ENCODE measurements at places on chromosomes 1 and 21.

DNA sequence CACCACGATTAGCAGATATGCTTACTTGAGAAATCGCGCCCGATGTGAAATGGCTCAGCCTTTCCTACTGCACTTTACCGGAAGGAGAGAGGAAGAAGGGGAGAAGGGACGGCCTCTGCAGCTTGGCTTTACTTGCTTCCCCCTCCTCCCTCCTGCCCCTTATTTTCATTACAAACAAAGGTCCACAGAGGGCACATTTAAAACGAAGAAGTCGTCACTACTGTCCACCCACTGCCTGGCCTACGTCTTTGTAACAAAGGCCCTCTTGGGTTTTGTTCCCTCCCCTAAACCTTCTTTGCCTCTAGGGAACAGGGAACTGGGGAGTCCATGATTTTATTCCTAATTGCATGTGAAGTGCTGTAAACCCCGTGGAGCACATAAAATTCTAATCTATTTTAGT, 308.5 kb downstream of the LMX1A start:
- no peak for DNase-seq

DNA sequence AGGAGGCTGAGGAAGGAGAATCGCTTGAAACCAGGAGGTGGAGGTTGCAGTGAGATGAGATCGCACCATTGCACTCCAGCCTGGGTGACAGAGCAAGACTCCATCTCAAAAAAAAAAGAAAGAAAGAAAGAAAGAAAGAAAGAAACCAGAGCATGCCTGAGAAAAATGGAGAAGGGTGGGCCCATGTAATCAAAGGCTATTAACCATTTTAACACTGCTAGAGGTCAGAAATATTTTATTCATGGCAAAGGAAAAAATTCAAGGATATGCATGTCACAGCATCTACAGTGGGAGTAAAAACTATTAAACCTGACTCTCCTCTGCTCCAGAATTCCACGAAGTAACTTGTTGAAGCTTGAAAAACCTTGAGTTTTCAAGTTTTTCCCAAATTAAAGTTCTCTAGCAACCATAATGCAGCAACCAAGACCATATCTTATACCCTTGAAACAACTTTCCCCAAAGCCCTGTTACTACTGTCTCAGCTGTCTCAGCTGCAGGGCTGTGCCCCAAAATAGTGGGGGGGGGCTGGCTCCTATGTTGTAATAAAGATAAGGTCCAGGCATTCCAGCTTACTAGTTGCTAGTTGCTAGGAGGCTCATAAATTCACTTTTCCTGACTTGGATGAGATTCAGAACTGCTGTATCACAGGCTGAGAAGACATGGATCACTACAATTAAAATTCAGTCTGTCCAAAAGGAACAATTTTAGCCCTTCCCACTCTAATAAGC, 112.9 kb upstream of the SOD1 start:
- DNase-seq: no peak

GRCh38 chr1:229280921-229281320, 10.0 kb downstream of the RAB4A start:
- DNase-seq: no peak

DNA sequence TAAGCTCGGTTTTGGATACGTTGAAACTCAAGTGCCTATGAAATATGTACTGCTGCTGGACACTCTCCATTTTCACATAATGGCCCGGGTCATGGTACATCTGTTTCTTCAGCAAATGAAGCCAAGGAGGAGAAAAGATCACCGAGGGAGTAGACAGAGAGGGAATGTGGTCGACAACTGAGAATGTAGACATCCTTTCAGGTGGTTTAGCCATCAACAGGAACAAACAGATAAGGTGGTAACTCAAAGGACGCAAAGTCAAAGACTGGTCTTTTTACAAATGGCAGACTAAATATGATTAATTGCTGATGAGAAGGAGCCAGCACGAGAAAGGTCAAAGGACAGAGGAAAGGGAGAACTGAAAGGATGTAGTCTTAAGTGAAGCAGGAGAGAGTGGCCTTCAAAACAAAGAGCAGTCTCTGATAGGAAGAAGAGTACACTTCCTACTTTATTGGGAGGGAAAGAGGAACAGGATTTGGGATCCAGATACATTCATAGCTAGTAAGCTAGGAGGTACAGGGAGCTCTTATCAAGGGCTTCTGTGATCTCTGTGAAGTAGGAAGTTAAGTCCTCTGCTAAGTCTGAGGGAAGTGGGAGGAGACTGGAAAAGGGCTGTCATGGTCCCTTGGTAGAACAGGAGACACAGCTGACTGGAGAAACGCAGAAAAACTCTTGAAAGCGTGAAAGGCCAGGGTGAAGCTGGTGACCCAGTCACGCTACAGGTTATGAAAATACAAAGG, 28.3 kb downstream of the NUP133 start:
- DNase-seq: no peak

GRCh38 chr1:195717651-195718050, 890.6 kb downstream of the KCNT2 start:
- no peak for DNase-seq

DNA sequence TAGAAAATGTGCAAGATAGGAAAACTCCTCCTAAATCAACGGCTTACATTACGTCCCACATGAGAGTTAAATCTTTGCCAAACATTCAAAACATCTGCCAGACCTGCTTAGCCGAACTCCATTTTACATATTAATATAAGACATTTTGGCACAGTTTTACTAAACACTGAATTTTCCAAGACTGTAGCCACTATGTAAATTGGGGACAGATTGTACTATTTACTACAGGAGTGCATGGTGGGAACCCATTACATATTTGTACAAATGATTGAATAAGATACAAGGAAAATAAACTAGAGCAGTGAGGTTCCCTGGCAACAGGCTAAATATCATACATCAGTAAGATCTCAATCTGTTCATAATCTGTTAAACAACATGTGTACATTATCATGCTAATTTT, 1234.4 kb downstream of the KCNT2 start:
- no peak for DNase-seq

DNA sequence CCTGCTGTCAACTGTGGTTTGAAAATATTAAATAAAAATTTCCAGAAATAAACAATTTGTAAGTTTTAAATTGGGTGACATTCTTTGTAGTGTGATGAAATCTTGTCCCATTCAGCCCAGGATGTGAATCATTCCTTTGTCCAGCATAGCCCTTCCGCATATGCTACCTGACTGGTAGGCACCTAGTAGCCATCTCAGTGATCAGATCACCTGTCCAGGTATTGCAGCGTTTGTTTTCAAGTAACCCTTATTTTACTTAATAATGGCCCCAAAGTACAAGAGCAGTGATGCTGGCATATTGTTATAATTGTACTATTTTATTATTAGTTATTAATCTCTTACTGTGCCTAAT, 351.6 kb upstream of the B3GALT2 start:
- DNase-seq: no peak

DNA sequence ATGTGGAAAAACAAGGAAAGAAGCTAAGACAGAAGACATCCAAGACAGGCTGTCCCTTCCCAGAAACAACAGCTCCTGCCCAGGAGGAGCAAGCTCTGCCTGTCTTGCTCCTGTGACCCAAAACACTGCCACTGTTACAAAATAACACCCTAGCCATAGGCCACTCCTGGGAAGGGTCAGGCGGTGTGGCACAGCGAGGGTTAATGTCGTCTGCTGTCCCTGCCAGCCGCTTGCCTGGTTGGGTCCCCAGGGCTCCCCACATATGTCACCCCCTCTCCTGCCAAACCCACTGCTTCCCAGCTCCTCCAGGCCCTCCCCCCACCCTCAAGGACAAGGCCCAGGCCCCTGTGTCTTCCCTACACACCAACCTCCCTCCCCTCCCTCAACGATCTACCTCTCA, 3.9 kb upstream of the NHLH1 start:
- DNase-seq: no peak

DNA sequence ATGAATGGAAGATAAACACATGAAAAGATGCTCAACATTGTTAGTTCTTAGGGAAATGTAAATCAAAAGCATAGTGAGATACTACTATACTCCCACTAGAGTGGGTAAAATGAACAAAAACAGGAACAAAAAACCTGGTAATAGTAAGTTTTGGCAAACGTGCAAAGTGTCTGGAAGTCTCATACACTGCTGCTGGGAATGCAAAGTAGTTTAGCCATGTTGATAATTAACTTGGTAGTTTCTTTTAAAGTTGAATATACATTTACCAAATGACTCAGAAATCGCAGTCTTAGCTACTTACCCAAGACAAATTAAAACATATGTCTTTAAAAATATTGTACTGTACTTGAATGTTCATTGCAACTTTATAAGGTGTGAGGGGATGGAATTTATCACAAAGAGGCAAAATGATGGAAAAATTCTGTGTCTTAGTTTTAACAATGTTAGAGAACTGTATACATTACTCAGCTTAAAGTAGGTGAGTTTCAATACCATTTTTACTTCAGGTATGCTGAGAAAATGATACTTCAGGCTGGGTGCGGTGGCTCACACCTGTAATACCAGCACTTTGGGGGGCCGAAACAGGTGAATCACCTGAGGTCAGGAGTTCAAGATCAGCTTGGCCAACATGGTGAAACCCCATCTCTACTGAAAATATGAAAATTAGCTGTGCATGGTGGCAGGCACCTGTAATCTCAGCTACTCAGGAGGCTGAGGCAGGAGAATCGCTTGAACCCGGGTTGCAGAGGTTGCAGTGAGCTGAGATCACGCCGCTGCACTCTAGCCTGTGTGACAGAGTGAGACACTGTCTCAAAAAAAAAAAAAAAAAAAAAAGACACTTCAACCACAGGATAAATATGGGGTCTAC, 102.3 kb downstream of the PDE4B start:
- no peak for DNase-seq

DNA sequence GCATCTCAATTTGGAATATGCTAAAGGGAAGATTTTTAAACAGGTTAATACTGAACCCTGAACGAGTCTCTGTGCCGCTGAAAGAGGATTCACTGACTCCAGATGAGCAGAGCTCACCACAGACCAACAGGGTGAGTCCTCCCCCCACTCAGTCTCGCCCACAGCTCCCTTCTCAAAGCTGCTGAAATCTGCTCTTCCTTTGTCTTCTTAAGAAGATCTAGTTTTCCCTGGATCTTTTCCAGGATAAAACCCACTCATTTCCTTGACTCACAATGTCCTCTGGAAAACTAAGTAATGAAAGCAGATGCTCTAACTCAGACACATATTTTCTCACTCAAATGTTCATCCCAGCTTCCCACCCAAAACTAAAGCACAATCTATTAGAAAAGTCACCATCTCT, 447.0 kb upstream of the PKN2 start:
- no peak for DNase-seq

- DNase-seq: no peak
These were observed 13.0 kb downstream of the GOLPH3L start for GRCh38 chr1:150683914-150684313.

DNA sequence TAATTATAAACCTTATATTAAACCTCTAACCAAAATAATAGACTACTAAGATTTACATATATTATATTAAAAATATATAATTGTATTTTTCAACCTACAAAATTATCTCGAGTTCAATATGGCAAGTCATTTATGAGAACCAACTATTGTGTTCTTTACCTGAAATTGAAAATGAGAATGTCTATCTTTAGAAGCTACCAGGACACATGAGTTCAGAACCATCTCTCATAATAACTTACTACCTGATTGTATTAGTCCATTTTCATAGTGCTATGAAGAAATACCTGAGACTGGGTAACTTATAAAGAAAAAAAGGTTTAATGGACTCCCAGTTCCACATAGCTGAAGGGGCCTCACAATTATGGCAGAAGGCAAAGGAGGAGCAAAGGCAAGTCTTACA, 6.8 kb downstream of the HAO2 start:
- no peak for DNase-seq

DNA sequence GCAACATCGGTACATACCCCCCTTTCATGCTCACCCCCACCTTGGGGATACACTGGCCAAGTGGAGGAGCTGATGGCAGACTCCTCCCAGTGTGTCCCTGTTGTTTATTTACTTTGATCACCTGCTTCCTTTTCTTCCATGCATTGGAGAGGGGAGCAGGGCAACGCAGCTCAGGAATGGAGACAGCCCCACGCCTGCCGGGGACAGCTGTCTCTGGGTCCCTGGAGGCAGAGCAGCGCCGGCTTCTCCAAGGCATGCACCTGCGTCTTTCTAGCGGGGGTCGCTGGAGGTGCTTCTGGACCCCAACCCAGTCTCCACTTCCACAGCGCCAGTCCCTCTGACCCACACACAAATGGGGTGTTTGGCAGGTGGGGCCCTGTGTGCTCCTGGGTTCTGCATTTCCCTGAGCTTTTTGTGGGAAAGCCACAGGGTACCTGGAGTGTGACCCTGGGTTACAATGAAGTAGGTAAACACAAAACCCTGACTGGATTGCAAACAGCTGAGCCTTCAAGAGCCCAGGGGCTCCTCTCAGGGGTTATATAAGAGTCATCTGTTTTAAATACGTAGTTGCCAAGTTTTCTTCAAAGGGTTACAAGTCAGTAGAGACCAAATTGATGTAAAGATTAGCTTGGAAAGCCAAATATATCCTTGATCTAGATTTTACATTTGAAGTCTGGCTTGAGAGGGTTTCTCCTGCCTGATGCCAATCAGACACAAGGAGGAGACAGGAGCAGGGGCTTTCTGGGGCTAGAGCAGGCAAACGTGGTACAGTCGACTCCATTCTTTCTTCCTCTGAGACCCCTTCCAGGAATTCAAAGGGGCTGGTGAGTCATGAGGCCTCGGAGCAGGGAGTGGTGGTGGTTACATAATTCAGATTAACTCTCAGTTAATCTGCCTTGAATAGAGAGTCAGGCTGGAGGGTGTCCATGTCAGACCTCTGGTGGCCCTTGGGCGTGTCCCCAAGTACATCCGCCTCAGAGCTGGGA, 4.5 kb downstream of the AJAP1 start:
- peak; percentile 7 for DNase-seq

DNA sequence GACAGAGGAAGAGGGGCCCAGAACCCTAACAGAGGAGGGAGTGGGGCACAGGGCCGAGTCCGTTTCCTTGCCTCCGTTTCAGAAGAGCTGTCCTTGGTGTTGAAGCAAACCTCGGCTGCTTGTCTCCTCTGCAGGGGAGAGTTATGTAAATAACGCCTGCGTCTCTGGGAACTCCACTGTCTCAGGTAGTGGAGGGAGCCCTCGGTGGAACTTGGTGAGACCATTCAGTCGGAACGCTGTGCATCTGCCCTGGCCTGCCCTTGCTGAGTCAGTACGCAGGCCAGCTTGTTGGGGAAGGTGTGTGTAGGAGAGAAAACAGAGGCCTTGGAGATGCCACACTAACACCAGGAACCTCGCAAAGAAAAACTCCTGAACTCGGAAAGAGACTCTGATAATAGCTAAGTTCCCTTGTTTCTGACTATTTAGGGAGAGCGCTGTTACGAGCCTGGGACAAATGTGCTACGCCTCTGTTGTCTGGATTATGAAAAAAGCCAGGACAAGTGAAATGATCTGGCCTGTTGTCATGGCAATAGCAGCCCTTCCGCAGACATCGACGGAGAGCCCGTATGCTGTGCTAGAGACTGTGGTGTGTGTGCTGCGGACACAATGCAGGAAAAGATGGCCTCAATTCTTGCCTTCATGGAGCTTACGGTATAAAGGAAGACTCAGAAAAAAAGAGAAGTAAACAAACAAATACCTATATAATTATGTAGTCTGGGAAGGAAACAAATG, 94.6 kb upstream of the AKT3 start:
- no peak for DNase-seq

GRCh38 chr1:221907166-221907932, 165.5 kb upstream of the DUSP10 start:
- DNase-seq: no peak

GRCh38 chr1:27504588-27505419, 14.8 kb upstream of the WASF2 start:
- no peak for DNase-seq

Measured in NCI-H2029 (cell line).